Right atrium auricular region (tissue), 2 donors: ENCODE measurements at places on chromosomes 1 and 21.

DNA sequence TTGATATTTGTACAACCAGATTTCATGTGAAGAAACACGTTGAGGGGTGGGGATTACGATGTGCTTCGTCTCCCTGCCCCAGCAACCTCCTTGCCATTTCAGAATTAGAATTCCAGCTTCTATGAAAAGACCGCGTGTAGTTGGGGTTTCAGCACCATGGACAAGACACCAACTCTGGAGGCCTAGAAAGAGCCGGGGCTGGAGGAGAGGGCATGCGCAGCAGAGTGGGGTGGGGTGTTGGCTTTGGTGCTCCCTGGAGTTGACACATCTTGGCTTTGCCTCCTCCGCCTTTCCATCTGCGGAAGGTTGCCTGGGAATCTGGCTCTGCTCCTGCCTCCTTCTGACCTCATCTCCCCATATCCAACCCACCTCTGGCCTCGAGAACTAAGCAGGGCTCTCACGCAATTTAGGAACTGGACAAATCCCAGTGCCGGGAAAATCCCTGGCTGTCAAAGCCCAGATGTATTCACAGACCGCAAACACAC lies 11.8 kb downstream of the HTR6 start:
- no peaks in the 10 kb centered on the region for H3K4me1 ChIP-seq
- H3K4me3 ChIP-seq, result no peak overlapping the region
- H3K27ac ChIP-seq, result no peak overlapping the region
- H3K36me3 ChIP-seq, result no peaks in the 10 kb centered on the region
- DNase-seq, result peak; percentile 78
- no peaks in the 10 kb centered on the region for H3K27me3 ChIP-seq

DNA sequence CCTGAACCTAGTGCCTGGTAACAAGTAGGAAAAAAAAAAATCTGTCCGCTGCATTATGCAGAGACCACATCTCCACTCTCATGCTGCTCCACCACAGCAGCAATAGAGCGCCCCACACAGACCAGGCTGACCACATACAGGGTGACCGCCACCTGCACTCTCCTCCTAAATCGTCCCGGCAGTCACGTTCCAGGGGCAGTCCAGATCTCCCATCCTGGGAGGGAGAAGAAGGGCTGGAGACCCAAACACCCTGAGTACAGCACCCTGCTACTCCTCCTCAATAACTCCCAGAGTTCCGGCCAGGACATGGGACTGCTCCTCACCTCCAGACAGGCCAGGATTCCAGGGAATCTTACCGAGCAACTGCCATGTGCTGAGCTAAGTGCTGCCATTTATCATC lies 15.3 kb downstream of the URB1 start:
- H3K4me1 ChIP-seq, result no peaks in the 10 kb centered on the region
- H3K4me3 ChIP-seq, result no peak overlapping the region
- no peaks in the 10 kb centered on the region for H3K27me3 ChIP-seq
- H3K27ac ChIP-seq, result no peak overlapping the region
- no peak for DNase-seq
- H3K36me3 ChIP-seq, result peaks cover 63% of the 10 kb centered on the region

DNA sequence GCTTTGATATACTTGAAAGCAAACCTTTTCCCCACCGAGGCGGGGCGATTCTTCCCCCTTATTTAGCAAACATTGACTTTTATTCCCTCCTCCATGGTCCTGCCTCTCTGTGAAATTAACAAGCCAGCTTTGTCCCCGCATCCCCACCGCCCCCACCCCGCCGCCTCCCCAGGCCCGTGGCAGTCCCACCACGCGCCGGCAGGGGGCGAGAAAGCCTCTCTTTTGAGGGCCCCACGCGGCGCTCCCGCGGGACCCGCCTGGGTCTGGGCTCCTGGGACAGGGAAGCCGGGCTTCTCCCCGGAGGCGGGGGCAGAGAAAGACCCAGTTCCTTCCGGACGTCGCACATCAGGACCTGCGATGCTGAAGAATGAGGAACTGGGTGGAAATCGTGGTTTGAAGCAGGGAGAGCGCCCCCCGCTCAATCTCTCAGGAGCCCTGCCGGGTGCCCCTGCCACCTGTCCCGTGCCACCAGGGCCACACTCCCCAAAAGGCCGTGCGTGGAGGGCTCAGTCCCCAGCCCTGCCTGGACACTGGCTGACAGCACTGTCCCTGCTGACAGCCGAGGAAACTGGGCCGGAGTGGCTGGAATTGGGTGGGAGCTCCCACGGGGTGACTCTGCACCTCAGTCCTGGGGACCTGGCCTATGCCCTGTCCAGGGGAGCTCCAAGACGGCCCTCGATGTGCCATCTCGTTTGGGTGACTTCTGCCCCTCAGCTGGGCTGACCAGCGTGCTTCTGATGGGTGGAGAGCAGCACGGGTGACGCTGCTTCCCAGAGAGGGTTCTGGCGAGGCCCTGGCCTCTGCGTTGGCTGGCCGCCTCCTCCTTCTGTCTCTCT lies 8.6 kb upstream of the ACTRT2 start:
- no peak overlapping the region for H3K27ac ChIP-seq
- peaks cover 9% of the 10 kb centered on the region for H3K4me1 ChIP-seq
- H3K36me3 ChIP-seq, result no peaks in the 10 kb centered on the region
- no peak overlapping the region for H3K4me3 ChIP-seq
- peaks cover 6% of the 10 kb centered on the region for H3K27me3 ChIP-seq

DNA sequence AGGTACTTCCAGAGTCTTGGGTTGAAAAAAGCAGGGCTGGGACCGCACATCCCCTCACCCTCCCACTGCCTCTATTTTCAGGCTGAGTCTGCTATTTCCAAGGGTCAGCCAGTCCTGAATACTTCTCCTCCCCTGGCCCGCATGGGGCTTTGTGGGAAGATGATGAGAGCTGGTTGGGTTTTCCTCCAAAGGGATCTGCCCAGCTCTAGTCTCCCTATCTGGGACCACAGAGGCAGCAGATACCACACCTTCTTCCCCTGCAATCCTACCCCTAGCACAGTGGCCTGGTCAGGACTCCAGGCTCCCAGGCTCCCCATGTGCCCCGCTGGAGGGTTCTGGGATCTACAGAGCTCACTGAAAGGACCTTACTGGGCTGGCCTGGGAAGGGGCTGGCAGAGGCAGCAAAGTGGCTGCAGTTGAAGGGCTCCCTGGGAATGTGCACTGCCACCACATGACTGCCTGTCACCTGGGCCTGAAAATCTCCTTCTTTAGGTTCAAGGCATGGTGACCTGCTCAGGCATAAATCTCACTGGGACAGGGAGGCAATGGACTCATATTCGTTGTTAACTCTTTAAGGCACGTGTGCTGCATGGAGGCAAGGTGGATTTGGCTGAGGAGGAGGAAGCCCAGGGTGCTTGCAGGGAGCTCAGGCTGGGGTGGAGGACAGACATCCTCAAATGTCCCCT lies 13.1 kb downstream of the CACNA1S start:
- H3K36me3 ChIP-seq, result no peaks in the 10 kb centered on the region
- H3K4me3 ChIP-seq, result no peak overlapping the region
- no peaks in the 10 kb centered on the region for H3K27me3 ChIP-seq
- DNase-seq, result no peak
- no peaks in the 10 kb centered on the region for H3K4me1 ChIP-seq
